ENCODE measurements at places on chromosomes 2 and 18. TPM values are rescaled to one million over a fixed set of nuclear protein-coding genes. Genes with fewer than 3 reads are reported as not detected.

Gene LHCGR
- not detected for total RNA-seq

Gene L3MBTL4
- total RNA-seq: 2.1 TPM

Gene ATF2
- total RNA-seq: 62.6 TPM

Gene SLC4A3
- not detected for total RNA-seq

Gene IL36RN
- not detected for total RNA-seq

Gene IL36B
- total RNA-seq: not detected

Gene NTSR2
- total RNA-seq: not detected

Gene DYSF
- total RNA-seq: 0.10 TPM

Gene G6PC2
- not detected for total RNA-seq

Gene IL1F10
- not detected for total RNA-seq

Gene TSPYL6
- total RNA-seq: not detected

Gene C2orf15
- 2.0 TPM for total RNA-seq

Gene REG3A
- total RNA-seq: not detected

Gene STARD6
- total RNA-seq: not detected

Gene KIAA2012
- total RNA-seq: not detected

Gene CCDC178
- total RNA-seq: not detected

All from CD4-positive, CD25-positive, alpha-beta regulatory T cell (primary cell).